ENCODE measurements at places on chromosomes 3 and 15.
A peak's percentile ranks its signal among the peaks of the same experiment; 100 is the strongest.

- no peak for DNase-seq
Measured at GRCh38 chr3:127065561-127066290, 82.8 kb downstream of the PLXNA1 start.

DNA sequence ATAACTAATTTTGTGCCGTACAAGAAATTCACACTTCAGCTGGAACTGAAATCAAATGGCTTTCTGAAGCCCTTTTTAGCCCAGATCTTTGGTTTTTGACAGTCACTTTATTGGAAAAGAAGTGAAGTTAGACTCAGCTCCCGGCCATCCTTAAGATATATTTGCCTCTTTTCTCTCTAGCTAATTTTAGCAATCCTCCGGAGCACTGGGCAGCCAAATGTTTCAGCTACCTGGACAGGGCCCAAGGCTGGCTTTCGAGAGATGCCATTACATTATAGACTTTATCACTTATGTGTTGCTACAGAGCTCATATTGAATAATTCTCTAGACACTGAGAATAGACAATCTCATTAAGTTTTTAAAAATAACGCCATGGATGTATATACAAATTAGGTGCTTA is 28.5 kb upstream of the RPL39L start:
- no peak for DNase-seq

- peak; percentile 80 for DNase-seq
Measured at GRCh38 chr15:31396881-31397560, 70.4 kb downstream of the KLF13 start.

DNA sequence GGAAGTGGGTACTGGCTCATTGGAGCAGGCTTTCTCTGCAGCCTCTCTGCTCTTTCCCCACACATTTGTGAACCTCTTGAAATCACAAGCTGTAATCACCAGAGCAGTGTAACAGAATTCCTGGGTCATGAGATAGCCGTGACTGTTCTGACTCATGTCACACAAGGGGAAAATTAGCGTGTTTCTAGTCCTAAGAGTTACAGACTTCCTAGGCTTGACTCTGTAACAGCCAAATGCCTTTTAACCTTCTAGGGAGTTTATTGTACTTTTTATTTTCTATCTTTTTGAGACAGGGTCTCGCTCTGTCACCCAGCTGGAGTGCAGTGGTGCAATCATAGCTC is 54.7 kb upstream of the TRAK1 start:
- peak; percentile 95 for DNase-seq

DNA sequence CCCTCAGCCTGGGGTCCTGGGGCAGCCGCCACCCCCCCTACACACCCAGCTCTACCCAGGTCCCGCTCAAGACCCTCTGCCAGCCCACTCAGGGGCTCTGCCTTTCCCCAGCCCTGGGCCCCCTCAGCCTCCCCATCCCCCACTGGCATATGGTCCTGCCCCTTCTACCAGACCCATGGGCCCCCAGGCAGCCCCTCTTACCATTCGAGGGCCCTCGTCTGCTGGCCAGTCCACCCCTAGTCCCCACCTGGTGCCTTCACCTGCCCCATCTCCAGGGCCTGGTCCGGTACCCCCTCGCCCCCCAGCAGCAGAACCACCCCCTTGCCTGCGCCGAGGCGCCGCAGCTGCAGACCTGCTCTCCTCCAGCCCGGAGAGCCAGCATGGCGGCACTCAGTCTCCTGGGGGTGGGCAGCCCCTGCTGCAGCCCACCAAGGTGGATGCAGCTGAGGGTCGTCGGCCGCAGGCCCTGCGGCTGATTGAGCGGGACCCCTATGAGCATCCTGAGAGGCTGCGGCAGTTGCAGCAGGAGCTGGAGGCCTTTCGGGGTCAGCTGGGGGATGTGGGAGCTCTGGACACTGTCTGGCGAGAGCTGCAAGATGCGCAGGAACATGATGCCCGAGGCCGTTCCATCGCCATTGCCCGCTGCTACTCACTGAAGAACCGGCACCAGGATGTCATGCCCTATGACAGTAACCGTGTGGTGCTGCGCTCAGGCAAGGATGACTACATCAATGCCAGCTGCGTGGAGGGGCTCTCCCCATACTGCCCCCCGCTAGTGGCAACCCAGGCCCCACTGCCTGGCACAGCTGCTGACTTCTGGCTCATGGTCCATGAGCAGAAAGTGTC is 30.2 kb downstream of the PTPN23 start:
- DNase-seq, result no peak

- DNase-seq, result no peak
Measured at GRCh38 chr15:88383354-88383753, 83.8 kb downstream of the MRPL46 start.

GRCh38 chr3:15071699-15072098 is 6.6 kb upstream of the MRPS25 start:
- no peak for DNase-seq

GRCh38 chr3:197878427-197878826 is 71.6 kb upstream of the RPL35A start:
- no peak for DNase-seq

GRCh38 chr15:48177383-48177765 is 721 bp downstream of the MYEF2 start:
- DNase-seq, result peak; percentile 56

GRCh38 chr15:39801641-39802309 is 19.1 kb upstream of the FSIP1 start:
- DNase-seq, result peak; percentile 56

GRCh38 chr3:100864471-100865250 is 128.6 kb downstream of the ABI3BP start:
- DNase-seq, result no peak

DNA sequence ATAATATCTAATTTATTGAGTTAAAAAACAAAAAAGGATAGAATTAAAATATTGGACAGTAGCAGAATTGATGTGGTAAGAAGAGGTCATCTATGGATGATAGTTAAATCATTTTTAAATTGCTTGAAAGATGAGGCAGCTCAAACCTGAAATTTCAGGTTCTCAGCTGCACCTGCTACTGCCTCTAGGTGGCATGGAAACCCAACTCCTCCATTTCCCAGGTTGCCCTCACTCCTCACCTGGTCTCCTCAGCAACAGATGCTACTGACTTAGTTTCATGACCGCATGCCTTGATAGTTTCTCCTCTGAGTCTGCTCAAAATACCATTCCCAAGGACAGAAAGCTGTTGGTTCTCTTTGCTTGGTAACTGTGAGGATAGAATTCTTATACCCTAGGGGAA is 148.1 kb downstream of the ABHD5 start:
- peak; percentile 44 for DNase-seq

DNA sequence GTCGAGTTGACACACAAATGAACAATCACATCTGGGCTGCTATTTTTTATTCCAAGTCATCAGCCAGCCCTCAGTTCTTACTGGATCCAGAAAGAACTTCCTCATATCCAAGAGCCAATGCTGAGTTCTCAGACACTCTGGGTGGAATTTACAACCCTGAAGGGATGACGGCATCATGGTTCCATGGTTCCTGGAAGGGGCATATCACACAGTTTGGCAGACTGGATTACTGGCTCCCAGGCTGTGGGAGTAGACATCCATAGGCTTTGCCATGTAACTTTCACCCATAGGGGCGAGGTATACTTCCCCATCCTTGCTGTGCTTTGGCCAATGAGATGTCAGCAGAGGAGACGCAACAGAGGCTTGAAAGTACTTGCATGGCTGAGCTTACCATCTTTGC is 26.9 kb upstream of the KBTBD12 start:
- no peak for DNase-seq

GRCh38 chr15:81215531-81215930 is 18.9 kb downstream of the IL16 start:
- no peak for DNase-seq

DNA sequence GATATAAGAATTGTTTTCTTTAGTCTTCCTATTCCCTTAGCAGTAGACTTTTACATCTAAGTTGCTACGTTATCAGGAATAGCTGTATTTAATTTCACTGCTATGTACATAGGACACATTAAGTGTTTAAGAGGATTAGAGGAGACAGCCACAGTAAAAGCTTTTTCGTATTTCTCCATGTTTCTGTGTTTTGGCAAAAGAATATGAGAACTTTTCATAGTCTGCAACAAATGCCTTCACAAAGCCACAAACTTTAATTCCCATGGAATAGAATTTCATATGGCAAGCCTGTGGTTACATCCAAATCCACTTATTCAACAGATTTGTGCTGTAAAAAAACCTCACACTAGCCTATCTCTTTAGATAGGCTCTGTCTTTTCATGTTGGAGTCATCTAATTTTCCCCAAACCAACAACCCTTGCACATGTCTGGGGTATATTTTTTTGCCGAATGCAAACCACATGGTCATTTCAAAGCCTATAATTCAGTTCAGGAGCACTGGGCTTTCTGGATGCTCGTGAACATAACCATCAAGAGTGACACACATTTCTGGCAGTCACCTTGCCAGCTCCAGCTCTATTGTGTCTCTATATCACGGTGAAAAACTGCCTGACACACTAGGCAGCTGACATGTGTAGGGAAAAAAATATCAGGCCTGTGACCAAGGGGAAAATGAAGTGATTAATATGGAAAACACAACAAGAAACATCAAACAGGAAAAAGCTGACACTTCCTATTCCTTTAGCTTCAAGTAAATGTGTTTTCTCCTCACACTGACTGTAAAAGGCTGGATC is 19.2 kb downstream of the PLD1 start:
- DNase-seq, result no peak

GRCh38 chr3:59310736-59311135 is 260.9 kb upstream of the CFAP20DC start:
- peak; percentile 29 for DNase-seq

GRCh38 chr15:56468401-56468800 is 3.5 kb upstream of the MNS1 start:
- no peak for DNase-seq

DNA sequence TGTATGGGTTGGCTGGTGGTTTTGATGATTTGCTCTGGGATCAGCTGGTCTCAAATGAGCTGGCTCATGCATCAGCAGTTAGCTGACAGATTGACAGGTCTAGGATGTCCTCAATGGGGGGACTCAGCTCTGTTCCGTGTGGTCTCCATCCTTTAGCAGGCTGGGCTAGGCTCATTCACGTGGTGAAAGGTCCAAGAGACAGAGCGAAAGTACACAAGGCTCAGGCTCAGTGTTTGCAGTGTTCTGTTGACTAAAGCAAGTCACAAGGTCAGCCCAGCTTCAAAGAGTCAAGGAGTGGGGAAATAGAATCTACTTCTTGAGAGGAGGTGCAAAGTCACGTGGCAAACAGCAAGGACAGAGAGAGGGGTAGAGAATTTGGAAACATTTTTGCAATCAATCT is 126.5 kb upstream of the CMC1 start:
- no peak for DNase-seq

GRCh38 chr3:5017925-5018531 is 38.8 kb downstream of the BHLHE40 start:
- peak; percentile 84 for DNase-seq

DNA sequence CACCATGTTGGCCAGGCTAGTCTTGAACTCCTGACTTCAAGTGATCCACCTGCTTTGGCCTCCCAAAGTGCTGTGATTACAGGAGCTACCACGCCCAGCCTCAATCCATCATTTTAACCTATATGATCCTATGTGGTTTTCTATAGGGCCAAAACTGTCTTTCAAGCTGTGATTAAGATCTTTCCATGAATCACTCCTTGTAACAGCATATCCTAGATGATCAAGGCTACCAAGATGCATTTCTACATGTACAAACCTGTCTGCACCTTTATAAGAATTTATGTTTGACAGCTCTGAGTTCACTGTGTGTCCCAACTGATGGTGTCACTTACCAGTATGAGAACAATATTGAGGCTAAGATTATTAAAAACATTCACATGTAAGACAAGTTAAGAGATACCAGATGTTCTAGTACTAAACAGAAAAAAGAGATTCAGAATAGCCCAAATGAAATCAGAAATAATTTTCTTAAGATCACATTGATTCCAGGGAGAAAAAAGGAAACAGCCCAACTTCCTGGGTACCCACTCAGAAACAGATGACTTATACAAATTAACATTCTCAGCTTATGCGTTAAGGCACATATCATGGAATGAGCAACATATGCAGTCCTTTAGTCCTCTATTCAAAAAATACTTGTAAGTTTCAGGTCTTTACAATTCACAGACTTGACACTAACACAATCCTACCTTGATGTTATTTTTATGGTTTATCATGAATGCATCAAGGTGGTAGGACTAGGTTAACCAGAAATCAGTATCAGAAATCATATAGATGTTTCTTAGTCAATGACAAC is 24.8 kb upstream of the PPIB start:
- DNase-seq, result peak; percentile 96

- no peak for DNase-seq
Measured at GRCh38 chr3:129291236-129291886, 12.7 kb downstream of the HMCES start.

- DNase-seq, result peak; percentile 88
Measured at GRCh38 chr3:43155464-43156121, 49.7 kb upstream of the POMGNT2 start.

DNA sequence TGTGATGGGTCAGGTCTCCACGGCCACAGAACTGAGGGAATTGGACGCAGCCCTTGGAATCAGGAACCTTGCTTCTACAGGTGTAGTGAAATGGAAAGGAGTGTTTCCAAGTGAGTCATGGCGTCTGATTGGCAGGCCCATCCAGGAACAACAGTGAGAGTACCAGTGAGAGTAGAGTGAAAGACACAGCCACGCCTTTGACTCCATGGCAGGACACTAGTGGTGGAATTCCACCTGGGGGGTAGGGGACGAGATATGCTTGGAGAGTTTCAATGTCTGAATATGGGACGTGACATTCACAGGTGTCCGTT is 3.0 kb upstream of the SLC28A1 start:
- DNase-seq, result peak; percentile 52

GRCh38 chr3:184117636-184118035 is 17.5 kb upstream of the EIF2B5 start:
- peak; percentile 15 for DNase-seq

- DNase-seq, result no peak
Measured at GRCh38 chr15:47872869-47873432, 155.6 kb downstream of the SEMA6D start.

GRCh38 chr15:62453375-62453774 is 288.3 kb upstream of the C2CD4B start:
- DNase-seq, result peak; percentile 37

GRCh38 chr3:42855219-42855546 is 20.5 kb downstream of the CYP8B1 start:
- no peak for DNase-seq

DNA sequence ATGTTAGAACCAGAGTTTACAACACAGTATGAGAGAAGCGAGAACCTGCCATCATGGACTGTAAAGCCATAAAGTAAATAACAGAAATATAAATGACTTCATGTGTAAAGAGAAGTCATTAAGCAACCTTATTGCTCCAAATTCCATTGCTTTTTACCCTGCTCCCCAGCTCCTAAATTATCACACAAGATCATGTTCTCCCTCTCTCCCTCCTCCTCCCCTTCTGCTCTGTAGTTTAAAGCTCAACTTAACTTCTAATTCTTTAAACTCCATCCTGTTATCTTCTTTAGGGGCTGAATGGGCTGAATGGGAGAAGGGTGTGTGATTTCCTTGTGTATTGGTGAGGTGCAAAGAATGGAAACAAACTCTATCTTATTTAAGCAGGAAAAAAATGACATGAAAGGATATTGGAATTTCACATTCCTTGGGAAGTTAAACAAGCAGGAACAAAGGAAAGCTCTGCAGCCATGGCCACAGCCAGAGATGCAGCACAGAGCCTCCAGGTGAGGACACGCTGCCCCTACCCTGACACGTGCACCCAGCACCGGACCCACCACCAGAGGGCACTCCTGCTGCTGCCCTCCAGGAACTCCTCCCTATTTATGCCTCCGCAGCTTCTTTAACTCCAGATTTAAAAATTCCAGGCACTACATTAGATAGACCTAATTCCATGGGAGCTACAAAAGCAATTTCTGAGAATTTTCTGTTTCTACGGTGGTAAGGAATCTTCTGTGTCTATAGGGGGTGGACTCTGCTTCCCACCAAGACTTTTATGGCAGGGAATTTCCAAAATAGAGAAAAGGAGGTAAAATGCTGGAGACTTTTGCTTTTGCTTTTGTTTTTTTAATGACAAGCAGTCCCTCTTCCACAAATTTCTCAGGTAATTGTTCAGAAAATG is 76.9 kb upstream of the ABI3BP start:
- DNase-seq, result peak; percentile 60
